ENCODE measurements at places on chromosomes 13 and 19.

DNA sequence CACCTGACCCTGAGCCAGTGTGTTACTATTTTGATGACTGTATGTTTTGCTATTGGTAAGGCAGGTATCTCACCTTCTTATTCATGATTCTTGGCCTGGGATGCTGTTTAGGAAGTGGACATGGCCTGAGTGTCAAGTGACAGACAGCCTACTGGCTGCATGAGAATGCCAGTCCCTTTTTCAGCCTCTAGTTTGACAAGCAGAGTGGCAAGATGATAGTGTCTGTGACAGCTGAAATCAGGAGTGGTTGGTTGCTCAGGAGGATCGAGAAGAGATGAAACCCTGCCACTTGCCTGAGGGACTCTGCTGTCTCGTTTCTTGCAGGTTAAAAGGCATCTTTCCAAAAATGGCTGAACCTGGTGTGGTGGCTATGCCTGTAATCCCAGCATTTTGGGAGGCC is 7.1 kb upstream of the ELOF1 start:
- no peak for DNase-seq

- DNase-seq, result no peak
Measured at GRCh38 chr13:51590971-51591627, 6.8 kb downstream of the WDFY2 start.

- no peak for DNase-seq
Measured at GRCh38 chr13:72151241-72151640, 284.2 kb upstream of the DACH1 start.

DNA sequence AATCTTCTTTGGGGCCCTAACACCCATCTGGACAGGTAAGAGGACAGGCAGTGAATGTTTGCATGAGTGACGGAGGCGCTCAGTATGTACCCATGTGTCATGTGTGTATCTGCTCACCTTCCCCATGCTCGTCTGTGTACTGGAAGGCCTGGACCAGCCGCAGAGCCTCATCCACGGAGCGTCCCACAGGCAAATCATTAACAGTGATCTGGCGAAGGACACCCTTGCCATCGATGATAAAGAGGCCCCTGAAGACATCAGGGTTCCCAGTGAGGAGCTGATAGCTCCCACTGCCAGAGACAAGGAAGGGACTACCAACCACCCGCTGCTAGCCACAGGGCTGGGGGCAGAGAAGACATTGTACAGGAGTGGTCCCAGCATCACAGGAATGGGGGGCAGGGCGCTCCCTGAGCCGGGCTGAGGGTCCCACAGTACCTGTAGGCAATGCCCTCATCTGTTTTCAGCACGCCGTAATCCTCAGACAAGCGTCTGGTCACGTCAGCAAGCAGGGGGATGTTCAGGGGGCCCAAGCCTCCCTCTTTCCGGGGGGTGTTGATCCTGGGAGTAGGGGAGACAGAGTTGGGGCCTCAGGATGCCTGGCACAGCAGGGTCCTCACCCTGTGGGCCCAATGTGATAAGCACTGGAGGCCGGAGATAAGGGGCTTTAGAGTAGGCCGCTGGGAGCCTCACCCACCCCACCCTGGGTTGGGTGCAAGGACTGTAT is 1.7 kb downstream of the PRDX2 start:
- DNase-seq, result no peak

- DNase-seq, result no peak
Measured at GRCh38 chr19:52230685-52231084, 38.7 kb upstream of the ZNF766 start.

- peak; percentile 82 for DNase-seq
Measured at GRCh38 chr19:10644260-10645007, 9.7 kb upstream of the ILF3 start.

DNA sequence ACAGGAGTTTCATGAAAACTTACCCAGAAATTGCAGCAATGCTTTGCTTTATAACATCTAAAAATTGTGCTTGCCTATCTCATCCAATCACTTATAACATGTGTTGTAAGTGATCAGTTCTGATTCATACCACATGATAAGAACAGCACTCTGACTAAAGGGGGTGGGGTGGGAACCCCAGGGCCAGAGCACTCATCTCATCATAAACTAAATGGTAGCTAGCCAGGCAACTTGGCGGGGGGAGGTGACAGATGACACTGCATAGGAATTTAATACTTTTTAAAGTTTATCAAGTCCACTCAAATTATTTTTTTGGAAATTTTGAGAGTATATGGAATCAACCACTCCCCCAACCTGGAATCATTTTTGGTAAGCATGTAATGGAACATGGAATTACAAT is 42.1 kb downstream of the FOXO1 start:
- DNase-seq, result peak; percentile 49

DNA sequence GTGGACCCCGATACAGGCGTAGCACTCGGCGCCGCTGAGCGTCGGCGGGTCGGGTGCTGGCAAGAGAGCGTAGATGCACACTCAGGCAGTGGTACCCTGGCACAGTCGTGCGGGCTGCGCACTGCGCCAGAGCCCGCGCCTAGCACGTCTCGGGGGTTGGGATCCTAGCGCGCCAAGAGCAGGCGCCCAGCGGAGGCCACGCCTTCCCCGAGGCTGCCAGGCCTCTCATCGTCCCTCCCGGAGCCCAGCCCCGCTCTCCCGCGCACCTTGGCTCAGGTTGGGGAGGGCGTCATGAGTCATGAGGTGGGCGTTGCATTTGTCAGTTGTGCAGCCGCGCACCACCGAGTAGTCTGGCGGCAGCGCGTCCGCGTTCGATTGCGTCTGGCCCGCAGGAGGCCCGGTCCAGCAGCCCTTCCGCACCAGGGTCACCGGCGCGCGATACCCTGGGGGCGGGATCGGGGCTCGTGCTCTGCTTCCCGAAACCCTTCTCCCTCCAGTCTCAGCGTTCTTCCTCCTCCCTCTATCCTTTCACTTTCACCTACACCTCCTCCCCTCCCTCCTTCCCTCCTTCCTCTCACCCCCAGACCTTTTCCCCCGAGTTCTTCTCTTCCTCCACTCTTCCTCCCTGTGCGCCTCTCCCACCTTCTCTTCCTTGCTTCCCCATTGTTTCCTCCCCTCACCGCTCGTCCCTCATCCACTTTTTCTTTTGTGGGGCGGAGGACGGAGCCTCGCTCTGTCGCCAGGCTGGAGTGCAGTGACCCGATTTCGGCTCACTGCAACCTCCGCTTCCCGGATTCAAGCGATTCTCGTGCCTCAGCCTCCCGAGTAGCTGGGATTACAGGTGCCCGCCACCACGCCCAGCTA is 3.5 kb downstream of the LYPD5 start:
- peak; percentile 75 for DNase-seq

GRCh38 chr13:46553886-46554858 is 1.2 kb downstream of the LRCH1 start:
- peak; percentile 42 for DNase-seq

DNA sequence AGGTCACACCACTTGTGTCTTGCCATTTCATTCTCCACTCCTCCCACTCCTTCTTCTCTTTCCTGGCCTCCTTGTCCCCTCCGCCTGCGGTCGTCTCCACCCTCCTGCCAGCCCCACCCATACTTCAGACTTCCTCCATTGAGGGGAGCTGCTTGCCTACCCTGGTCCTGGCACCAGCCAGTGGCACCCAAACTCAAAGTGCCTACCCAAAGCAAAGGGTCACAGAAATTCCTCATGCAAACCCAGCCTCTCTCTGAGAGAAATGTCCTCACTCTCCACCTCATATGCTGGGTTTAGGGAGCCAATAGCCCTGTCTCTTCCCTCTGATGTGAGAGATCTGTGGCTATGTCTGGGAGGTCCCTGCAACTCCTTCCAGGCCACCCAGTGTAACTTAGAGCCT is 109.6 kb downstream of the TEX26 start:
- DNase-seq, result no peak

DNA sequence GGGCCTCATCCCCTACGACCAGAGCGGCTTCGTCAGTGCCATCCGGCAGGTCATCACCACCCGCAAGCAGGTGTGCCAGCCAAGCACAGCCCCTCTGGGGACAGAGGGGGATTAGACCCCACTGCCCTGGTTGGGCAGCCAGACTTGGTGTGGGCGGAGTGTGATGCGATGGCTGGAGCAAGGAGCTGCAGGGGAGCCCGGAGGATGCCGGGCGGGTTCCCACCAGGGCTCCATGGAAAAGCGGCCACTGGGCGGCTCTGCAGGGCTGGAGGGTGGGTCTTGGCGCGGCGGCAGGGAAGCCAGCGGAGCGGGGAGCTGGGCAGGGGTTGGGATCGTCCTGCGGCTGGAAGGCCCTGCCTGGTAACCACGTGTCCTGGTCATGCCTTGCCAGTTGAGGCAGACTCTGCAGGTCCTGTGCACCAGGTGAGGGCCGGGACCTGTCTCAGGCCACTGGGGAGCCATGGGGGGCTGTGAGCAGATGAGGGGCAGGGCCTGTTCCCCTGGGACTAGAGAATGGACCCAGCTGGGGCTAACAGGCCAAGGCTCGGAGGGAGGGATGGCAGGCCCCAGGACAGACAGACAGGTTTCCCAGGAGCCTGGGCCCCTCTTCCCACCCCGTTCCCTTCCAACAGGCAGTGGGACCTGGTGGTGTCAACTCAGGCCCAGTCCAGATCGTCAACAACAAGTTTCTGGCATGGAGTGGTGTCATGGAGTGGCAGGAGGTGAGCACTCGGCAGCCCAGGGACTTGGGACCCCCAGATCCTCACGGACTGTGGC is 6.3 kb downstream of the PTOV1 start:
- DNase-seq, result no peak

- DNase-seq, result no peak
Measured at GRCh38 chr19:35379992-35380391, 9.1 kb downstream of the GPR42 start.

DNA sequence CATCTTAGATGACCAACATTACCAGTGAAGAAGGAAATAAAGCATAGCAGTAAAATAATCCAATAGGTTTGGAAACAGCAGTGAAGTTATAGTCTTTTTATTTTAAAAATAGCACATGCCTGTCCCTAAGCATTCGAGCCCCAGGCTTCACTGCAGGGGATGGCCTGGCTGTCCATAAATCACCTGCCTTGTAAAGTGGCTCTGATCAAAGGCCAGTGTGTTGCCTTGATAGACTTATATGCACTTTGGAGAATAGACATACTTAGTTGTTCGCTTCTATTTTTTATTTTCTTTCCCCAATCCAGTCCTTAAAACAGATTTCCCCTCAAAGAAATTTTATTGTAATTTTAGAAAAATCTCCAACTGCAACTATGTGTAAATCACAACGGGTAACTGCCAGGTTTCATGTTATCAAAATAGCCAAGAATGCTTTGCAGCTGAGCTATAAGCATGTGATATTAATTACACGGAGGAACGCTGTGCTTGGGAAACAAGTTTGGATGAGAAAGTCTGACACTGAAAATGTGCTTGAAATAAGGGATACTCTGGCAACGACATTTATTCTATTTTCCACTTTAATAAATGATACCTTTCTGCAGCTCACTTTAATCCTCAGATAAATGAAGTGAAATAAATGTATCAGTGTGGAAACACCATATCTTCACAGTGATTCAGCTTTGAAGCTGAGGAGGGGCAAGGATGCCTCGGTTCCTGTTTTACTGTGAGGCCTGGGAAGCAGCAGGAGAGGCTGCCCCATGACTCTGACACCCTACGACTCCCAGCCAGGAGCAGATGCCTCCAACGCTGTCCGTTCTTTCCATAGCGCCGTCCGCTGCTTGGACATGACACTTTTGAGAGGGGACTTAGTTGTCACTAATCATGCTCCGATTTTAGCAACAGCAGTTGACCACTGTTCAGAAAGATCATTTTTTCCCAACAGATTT is 5.5 kb upstream of the METTL21C start:
- no peak for DNase-seq

DNA sequence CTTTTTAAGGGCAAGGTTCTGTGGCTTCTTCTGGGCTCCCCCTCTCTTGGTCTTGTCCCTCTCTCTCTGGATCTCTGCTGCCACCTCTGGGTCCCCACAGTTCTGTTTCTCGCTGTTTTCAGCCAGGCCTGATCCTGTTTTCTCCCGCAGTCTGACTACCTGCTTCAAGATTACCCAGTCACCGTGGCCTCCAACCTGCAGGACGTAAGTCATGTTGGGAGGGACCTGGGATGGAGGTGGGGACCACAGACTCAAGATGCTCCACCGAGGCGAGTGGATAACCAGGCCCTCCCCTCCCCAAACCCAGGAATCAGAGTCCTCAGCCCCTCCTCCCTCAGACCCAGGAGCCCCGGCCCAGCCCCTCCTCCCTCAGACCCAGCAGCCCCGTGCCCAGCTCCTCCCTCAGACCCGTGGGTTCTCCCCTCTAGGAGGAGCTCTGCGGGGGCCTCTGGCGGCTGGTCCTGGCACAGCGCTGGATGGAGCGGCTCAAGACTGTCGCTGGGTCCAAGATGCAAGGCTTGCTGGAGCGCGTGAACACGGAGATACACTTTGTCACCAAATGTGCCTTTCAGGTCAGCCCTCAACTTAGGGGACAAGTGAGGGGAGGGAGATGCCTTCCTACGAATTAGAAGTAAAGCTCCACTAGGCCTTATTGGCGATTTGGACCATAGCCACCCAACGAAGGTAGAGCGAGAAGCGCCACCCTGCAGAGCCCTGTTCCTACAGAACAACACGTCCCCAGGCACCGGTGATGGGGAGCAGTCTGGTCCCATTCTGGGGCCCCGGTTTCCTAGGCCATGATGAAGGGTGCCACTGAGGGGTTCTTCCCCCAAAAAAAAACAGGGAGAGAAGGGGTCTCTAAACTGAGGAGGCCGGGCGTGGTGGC is 2.2 kb downstream of the FLT3LG start:
- DNase-seq, result peak; percentile 59

DNA sequence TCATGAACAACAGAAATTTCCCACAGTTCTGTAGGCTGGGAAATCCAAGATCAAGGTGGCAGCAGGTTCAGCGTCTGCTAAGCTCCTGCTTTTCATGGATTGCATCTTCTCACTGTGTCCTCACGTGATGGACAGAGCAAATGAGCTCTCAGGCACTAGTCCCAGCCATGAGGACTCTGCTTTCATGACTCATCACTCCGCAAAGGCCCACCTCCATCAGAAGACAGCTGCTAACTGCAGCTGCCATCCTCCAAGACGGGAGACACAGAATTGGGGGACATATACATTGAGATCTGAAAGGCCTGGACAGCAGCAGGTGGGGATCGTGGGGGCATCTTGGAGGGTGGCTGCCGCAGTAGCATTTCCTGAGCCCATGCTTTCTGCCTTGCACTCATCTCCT is 44.4 kb upstream of the SPATA13 start:
- no peak for DNase-seq

- DNase-seq, result no peak
Measured at GRCh38 chr13:46288570-46289259, 77.0 kb downstream of the LRRC63 start.

DNA sequence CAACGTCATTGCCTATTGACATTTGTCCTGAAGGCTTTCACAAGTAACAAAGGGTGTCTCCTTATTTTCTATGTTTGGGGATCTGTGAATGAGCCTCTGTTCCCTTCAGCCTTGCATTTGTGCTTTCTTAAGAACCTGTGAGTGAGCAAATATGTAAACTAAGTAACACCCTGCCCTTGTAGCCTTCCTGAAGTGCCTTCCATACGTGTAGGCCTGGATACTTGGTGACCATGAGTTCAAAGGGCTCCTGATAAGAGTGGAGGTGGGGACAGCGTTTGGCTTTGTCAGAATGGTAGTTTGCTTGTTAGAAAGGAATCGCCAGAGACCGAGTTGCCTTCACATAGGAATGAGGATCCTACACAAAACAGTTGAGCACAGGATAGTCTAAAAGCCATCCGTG is 14.5 kb upstream of the CCDC97 start:
- DNase-seq, result no peak
